ENCODE measurements at places on chromosomes 3 and 15.

- DNase-seq: no peak
Observed at GRCh38 chr3:81440661-81441060, 320.8 kb downstream of the GBE1 start.

GRCh38 chr3:59374818-59375211 is 325.0 kb upstream of the CFAP20DC start:
- no peak for DNase-seq

GRCh38 chr3:184742676-184743135 is 30.8 kb upstream of the MAGEF1 start:
- no peak for DNase-seq

DNA sequence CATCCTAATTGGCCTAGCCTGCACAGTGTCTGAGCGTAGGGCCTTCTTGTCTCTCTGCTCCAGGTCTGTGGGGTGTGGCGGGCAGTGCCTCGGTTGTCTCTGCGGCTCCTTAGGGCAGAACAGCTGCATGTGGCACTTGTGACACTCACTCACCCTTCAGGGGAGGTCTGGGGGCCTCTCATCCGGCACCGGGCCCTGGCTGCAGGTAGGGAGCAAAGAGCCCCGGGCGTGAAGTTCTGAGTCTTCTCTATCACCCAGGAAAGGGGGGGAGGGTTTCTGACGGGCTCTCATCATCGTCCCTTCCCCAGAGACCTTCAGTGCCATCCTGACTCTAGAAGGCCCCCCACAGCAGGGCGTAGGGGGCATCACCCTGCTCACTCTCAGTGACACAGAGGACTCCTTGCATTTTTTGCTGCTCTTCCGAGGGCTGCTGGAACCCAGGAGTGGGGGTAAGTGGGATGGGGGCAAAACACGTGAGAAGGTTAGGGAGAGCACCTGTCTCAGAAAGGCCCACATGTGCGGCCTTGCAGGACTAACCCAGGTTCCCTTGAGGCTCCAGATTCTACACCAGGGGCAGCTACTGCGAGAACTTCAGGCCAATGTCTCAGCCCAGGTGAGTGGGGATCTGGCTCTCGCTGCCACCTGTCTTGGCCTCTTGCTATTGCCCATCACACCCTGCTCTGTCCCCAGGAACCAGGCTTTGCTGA is 2.6 kb downstream of the CHRD start:
- DNase-seq: no peak

DNA sequence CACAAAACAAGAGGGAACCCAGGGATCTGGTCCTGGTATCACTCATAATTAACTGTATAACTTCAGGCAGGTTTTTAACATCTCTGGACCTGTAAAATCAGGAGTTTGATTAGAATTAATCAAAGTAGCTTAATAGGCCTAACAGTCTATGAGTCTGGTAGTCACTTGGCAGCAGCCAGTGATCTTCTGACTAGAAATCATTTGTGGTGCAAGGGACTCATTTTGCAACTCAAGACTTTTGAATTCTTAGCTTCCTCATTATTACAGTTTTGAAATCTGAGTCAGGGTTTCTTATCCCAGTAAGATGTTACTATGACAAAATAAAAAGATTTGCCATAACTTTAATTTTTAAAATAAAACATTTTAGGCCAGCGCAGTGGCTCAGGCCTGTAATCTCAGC is 70.8 kb downstream of the TMCC1 start:
- peak; percentile 47 for DNase-seq

DNA sequence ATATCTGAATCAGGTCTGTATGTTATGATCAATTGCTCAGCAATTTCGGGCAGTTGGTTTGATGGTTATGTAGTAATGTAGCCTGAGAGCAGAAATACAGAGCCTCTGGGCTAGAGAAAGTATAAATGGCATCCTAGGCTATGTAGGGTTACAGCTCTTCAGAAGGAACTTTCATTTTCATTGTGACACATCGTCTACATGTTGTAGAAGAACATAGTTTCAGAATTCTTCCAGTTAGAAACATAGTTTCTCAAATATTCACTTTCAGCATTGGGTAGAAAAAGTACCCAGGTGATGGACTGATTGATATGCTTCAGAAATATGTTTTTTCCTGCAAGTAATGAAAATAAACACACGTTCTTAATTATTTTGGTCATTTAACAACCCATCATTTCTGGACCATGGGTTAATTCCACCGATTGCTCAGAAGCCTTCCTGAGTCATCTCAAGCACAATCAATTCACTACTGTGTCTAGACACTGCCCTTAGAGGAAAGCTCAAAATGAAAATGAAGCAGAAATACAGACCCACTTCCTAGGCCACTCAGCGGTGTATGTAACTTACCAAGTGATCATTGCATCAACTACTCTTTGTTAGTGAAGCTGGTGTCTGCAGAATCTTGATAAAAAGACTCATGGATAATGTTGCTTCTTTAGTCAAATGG is 88.8 kb upstream of the TSEN2 start:
- peak; percentile 13 for DNase-seq

- DNase-seq: no peak
Observed at GRCh38 chr3:8882171-8882593, 81.1 kb downstream of the RAD18 start.

DNA sequence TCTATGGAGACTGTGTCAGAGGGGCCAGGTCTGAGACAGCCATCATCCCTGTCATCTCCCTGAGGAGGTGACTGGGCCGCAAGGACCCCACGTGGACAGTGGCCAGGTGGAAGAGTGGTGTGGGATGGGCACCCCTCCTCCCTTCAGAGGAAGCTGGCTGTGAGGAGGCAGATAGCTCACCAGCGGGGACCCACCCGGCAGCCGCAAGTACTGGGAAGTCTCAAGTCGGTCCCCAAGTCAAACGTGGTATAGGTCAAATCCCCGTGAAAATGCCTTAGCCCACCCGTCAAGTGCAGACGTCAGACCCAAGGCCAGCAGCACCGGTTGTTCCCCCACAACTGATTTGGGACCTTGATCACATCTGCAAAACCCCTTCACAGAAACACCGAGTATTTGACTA is 12.3 kb upstream of the KLF13 start:
- DNase-seq: no peak

DNA sequence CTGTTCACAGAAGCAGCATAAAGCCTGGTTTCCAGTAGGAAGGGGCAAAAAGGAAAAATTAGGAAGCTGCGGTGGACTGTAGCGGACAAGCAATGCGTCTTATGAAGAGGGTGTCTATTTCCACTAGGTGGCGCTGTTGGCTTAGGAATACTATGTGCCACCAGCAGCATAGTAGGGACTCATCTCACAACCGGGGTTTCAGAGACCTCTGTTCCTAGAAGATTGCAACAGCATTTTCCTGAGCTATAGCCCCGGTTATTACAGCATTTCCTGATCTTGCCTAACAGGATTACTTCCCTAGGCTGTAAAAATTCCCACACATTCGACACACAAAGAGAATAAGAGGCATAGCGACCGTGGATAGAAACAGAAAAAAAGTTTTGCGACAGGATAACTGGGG is 683.0 kb downstream of the TBL1XR1 start:
- DNase-seq: peak; percentile 53

DNA sequence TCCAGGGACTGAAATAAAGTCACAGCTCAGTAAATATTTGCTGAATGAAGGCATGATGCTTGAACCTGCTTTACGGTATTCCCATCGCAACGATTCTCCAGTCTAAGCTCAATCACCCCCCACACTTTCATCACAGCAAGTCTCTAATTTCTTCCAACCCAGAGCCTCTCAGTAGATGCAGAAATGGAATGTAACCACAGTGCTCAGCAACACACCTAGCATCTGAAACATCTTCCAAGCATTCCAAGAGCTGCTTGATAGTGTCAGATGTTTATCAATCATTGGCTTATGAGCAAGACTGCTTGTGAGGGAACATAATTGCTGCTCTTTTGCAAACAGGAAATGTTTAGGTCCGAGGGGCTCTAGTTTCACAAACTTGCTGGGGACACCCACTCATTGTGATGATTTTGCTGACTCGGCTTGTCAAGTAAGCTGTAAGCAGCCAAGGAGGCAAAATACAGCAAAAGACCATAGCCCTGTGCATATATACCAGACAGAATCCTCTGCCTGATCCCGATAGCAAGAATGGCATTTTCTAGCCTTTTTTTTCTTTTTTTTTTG is 751.2 kb downstream of the NR2F2 start:
- no peak for DNase-seq

- DNase-seq: peak; percentile 99
Observed at GRCh38 chr3:172129850-172130716, 90.7 kb downstream of the FNDC3B start.

GRCh38 chr3:64341296-64341695 is 116.0 kb upstream of the PRICKLE2 start:
- no peak for DNase-seq

GRCh38 chr3:61805510-61806080 is 244.2 kb downstream of the PTPRG start:
- DNase-seq: no peak

GRCh38 chr15:25850154-25851111 is 12.7 kb downstream of the ATP10A start:
- peak; percentile 92 for DNase-seq

GRCh38 chr15:95303713-95304112 is 1026.8 kb upstream of the NR2F2 start:
- no peak for DNase-seq

GRCh38 chr3:11569156-11569741 is 74.5 kb downstream of the VGLL4 start:
- DNase-seq: no peak

- DNase-seq: no peak
Observed at GRCh38 chr3:125671461-125672243, 76.4 kb upstream of the OSBPL11 start.

GRCh38 chr3:184176377-184177330 is 2.0 kb downstream of the AP2M1 start:
- DNase-seq: peak; percentile 99

GRCh38 chr3:27031476-27031875 is 337.7 kb downstream of the NEK10 start:
- DNase-seq: no peak

DNA sequence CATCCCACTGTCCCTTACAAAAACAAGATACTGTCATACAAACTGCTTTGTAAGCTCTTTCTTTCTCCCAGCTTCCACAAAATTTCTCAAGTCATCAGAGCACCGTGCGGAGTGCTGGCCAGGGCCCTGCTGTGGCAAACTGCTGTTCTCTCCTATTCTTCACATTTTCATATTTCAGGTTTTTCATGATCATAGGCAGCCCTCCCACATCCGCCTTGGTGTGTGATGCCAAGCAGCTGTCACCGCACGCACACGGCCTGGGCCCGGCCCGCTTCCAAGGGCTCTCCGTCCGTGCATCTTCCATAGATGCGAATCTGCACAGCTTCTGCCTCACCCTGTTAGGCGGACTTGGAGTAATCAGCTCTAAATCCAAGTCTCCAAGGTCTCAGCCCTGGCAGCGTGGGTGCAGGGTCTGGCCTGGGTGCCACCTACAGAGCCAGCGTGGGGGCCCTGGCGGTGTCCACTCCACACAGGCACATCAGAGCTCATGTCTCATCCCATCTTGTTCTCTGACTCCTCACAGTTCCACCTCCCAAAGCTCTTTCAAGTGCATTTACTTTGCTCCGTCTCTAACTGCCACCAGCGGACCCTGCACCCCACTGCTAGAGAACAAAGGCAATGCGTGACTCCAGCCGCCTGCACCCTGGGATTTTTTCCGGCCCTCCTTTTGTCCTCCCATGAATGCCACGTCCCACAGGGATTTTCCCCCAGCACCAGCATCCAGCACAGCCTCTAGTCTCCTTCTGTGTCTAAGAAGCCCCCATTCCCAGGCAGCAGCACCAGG is 27.2 kb downstream of the CYFIP1 start:
- DNase-seq: no peak

GRCh38 chr15:29139072-29139471 is 130.6 kb downstream of the NSMCE3 start:
- DNase-seq: no peak

- peak; percentile 75 for DNase-seq
Observed at GRCh38 chr15:66730168-66731021, 28.4 kb downstream of the SMAD6 start.

GRCh38 chr3:13121553-13122001 is 48.3 kb upstream of the IQSEC1 start:
- DNase-seq: no peak

- DNase-seq: no peak
Observed at GRCh38 chr3:115652738-115653137, 29.4 kb downstream of the GAP43 start.

DNA sequence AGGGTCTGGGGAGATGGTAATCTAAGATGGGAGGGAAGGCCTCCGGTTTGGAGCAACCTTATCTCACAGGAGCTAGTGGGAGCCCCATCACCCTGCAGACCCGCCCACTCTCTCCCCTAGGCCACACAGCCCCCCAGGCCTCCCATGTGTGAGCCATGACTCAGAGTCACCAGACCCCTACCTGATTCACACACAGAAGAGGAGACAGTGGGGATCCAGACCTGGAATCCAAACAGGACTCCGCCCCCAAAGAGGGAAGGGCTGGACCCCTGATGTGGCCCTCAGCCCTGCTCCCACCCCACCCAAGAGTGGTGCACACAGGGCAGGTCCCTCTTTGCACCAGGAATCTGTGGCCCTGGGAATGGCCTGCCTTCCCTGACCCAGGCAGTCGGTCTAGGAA is 97.4 kb downstream of the ADCY5 start:
- no peak for DNase-seq

DNA sequence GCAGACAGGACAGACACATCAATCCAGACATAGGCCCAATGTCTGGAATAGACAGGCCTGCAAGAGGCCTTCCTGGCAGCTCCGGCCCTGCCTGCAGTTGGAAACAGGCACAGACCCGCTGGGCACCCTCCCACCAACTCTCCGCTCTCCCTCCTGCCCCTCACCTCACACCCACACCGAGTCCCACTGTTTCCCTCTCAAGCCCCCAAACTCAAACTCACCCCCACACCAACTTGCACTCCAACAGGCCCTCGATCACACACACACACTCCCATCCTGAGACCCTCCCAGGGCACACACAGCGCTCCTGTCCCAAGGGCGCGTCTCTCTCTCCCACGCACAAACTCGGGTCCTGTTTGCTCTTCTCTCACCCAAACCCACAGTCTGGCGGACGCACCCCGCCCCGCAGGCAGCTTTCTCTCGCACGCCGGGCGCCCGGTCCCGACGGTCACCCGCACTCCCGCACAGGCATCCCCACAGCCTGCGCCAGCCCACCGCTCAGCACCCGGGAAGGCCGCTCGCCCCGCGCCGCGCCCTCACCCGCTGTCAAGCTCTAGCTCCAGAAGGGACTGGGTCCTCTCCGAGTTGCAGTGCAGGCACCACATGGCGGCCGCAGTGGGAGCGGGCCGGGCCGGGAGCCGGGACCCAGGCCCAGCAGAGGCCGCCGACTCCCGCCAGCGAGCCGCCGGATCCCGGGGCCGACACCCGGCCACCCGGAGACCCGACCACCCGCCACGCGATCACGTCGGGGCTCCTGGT is 106.2 kb downstream of the IQSEC1 start:
- DNase-seq: peak; percentile 45

- DNase-seq: no peak
Observed at GRCh38 chr3:27560484-27561056, 76.4 kb upstream of the SLC4A7 start.

- DNase-seq: no peak
Observed at GRCh38 chr15:41876689-41877088, 17.2 kb downstream of the SPTBN5 start.

DNA sequence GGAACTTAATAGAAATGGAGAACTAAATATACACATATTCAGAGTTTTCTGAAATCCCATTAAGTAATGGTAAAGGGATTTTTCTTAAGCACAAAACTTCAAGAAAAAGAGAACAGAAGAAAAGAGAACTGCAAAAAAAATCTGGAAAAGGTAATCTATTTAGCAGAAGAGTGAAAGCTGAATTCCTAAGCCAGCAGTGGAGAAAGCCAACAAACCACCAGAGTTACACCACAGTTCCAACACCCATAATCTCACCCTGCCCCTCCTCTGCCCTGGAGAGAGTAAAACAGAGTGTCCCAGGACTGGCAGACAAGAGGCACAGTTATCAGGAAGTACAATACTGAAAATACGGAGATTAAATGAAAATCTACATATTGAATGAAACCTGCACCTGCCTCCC is 29.4 kb downstream of the TP53BP1 start:
- peak; percentile 33 for DNase-seq
